ENCODE measurements at places on chromosomes 6 and 20.

GRCh38 chr6:56686429-56686828, 43.7 kb upstream of the DST start:
- DNase-seq, result no peak

- no peak for DNase-seq
These were observed 150.2 kb downstream of the TBC1D7 start for GRCh38 chr6:13178107-13178506.

- no peak for DNase-seq
These were observed 225.6 kb upstream of the MMS22L start for GRCh38 chr6:97508646-97509045.

- DNase-seq, result no peak
These were observed 664.7 kb downstream of the RFPL4B start for GRCh38 chr6:113011801-113012200.

GRCh38 chr6:55543633-55544309, 35.2 kb downstream of the HMGCLL1 start:
- DNase-seq, result no peak

- no peak for DNase-seq
These were observed 22.5 kb upstream of the HFE start for GRCh38 chr6:26064619-26065257.

DNA sequence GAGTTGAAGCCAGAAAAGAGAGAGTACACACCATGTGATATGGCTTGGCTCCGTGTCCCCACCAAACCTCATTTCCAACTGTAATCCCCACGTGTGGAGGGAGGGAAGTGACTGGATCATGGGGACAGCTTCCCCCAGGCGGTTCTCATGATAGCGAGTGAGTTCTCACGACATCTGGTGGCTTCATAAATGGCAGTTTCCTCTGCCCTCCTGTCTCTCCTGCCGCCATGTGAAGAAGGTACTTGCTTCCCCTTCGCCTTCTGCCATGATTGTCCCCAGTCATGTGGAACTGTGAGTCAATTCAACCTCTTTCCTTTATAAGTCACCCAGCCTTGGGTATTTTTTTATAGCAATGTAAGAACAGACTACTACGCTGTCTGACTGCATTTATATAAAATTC, 40.3 kb downstream of the TAF4 start:
- DNase-seq, result no peak

DNA sequence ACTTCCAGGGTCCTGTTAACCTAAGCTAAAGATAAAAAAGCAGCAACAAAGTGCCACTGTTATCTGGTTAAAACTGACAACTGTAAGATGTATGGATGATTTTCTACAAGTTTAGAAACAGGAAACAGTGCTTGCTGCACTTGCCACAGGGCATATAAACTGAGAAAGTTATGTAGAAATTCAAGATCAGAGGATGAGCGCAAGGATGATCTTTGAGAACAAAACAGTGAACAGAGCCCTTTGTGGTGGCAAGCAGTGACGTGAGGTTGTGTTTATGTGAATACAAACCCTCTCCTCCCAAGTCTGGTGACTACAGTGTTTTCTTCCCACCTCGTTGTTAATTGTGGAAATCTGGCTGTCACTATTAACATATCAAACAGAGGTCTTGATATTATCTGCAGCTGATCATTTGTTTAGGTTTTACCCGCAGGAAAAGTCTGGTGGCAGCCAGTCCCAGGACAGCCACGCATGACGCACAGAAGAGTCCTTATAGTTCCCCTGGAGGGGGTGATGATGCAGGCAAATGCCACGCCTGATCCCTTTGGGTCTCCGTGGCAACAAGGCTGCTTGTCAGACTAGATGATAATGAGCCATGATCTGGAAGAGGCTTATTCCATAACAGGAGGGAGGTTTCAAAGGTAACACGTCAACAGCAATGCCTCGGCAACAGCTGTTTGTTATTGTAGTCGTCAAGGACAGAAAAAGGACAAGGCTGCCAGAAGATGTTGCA, 43.1 kb upstream of the TNFAIP3 start:
- DNase-seq, result peak; percentile 47

- no peak for DNase-seq
These were observed 23.2 kb downstream of the CGA start for GRCh38 chr6:87071683-87072082.

DNA sequence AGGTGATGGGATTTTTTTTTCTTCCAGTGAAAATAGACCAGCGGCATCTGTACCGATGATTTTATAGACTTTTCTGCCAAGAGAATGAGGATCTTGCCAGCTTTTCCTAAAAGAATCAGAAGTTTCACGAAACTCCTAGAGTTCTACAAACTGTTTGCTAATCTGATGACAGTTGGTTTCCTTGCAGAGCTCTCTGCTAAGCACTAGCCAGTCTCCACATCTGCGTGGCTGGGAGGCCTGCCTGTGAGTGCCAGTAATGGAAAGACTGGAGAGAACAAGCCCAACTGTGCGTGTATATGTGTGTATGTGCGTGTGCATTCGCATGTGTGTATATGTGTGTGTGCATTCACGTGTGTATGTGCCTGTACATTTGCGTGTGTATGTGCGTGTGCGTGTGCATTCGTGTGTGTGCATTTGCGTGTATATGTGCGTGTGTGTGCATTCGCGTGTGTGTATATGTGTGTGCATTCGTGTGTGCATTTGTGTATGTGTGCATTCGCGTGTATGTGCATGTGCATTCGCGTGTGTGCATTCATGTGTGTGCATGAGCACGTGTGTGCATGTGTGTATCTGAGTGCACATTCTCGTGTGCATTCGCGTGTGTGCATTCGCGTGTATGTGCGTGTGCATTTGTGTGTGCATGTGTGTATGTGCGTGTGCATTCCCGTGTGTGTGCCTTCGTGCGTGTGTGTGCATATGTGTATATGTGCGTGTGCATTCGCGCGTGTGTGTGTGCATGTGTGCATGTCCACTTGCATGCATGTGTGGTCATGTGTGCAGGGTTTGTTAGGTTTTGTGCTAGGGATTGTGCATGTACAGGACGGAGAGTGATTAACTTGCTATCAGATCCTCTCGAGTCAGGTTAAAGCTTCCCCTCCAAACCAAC, 379.4 kb downstream of the TAF4 start:
- no peak for DNase-seq

GRCh38 chr6:44667668-44668390, 280.3 kb downstream of the CDC5L start:
- no peak for DNase-seq

- DNase-seq, result no peak
These were observed 60.4 kb downstream of the HMGCLL1 start for GRCh38 chr6:55518529-55519060.

DNA sequence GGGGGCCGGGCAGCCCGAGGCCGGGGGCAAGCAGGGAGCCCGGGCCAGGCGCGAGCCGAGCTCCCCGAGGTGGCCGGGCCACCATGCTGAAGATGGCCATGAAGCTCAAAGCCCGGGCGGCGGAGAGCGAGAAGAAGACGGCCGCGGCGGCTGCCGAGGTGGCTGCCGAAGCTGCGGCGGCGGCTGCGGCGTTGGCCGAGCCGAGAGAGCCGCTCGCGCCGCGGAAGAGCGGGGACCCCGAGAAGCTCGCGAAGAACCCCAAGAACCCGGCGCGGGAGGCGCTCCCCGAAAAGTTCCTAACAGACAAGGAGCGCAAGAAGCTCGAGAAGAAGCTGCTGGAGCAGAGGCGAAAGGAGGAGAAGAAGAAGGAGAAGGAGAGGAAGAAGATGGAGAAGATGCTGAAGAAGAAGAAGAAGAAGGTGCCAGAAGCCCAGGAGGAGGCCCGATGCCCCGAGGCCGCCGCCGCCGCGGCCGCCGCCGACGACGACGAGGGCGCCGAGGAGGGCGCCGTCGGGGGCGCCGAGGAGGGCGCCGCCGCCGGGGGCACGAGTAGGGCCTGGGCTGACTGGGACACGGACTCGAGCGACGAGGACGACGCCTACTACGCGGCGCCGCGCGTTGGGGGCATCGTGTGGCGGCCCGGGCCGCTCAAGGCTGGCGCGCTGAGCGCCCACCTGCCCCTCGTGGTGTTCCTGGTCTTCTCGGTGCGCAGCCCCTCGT, 37.4 kb downstream of the GNAS start:
- no peak for DNase-seq

DNA sequence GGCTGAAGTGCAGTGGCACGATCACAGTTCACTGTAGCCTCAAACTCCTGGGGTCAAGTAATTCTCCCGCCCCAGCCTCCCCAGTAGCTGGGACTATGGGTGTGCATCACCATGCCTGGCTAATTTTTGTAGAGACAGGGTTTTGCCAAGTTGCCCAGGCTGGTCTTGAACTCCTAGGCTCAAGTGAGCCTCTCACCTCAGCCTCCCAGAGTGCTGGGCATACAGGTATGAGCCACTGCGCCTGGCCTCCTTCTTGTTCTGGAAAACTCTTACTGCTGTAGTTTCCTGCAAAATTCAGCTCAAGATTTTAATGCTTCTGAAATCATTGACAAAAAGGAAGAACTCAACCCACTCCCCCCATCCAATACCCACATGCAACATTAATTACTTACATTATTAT, 21.9 kb upstream of the KCNG1 start:
- DNase-seq, result no peak

DNA sequence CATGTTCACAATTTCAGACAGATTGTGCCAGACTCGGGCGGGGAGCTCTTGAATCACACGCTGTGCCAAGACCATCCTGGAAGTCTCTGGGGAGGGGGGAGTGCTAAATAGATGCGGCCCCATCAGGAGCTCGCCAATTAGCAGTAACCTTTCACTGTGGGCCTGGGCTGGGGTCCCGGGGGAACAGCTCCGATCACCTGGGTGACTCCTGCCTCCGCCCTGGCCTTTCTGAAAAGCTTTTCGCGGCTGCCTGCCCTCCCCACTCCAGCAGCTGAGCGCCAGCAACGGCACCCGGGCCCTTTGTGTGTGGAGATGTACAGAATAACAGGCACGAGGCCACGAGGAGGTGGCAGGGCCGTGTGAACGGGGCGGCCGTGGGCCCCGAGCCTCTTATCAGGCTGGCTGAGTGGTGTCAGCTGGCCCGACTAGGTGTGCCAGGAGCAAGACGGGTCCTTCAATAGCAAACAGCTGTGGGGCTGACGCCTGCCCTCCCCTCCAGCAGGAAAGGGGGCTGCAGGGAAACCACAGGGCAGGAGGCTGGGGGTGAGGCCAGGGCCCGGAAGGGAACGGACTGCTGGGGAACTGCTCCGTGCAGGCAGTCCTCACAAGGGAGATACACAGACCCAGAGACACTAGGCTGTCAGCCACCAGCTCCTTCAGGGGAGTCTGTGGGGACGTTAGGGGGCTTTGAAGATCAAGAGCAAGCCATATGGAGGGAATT, 56.8 kb downstream of the NOL4L start:
- no peak for DNase-seq

- DNase-seq, result no peak
These were observed 49.1 kb downstream of the MAP3K7 start for GRCh38 chr6:90537723-90538258.

DNA sequence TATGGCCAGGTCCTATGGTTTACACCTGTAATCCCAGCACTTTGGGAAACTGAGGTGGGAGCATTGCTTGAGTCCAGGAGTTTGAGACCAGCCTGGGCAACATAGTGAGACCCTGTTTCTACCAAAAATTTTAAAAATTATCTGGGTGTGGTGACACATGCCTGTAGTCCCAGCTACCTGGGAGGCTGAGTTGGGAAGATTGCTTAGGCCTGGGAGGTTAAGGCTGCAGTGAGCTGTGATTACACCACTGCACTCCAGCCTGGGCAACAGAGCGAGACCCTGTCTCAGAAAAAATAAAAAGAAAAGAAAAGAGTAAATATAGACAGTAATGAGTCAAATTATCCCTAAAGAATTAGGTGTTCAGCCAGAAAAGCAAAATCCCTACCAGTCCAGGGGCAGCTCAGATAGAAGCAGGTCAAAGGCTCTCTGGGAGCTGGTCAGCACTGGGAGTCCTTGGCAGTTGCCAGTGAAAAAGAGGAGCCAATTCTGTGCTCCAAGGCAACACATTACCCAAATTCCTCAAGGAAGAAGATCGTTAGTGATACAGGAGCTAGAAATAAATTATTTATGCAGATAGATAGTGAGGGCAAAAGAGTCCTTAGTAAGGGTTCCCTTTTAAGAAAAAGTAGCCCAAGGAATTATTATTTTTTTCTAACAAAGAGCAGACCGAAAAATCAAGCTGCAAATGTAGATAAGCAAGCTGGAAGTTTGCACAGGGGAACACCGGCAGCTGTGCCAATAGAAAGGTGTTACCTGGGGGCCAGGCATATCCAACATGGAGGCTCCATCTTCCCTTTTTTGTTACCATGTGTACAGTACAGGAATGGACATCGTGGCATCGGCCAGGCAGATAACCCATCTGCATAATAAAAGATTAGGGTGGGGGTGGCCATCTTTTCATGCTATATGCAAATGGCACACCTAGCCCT, 31.4 kb upstream of the SEC63 start:
- no peak for DNase-seq

- no peak for DNase-seq
These were observed 506 bp downstream of the RGS17 start for GRCh38 chr6:153130515-153131036.

DNA sequence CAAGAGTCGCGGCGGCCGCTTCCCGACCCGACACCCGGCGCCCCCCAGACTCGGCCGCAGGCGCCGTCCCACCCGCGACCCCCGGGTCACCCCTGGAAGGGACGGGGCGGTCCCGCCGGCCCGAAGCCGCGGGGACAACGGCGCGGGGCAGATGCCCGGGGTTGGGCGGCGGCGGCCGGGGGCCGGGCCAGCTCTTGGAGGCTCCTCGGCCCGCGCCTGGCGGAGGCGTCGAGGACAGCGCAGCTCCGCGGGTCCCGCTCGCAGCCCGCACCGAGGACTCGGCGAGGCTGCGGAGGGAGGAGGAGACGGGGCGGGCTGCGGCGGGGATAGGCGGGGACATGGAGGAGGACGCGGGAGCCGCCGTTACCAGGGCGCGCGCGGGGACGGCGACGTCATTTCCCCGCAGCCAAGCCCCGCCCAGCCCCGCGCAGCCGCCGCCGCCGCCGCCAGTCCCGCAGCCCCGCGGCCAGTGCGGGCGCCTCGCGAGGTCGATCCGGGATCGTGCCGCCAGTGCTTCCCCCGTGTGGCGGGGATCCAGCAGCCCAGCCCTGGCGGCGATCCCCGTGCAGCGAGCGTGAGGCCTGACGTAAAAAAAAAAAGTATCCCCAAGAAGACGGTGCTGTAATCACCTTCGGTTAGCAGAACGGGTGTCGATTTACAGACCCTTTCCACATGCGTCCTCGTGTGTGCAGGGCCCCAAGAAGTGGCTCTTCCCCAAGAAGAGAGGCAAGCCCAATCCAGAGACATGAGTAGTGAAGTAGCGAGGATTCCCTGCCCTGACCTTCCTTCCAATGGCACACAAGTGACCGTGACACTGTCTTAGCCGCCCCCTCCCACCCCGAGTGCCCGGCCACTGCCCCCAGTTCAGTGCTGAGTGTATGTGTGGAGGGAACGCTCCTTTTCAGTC, at the start of gene FAM184A:
FAM184A (minus strand) TSS at position 289 of the 907 bp plus-strand sequence. CDS start 365 bp downstream, outside the sequence.
- peak; percentile 45 for DNase-seq

- DNase-seq, result no peak
These were observed at the start of gene ECT2L for GRCh38 chr6:138795809-138796603. Gene ECT2L (plus strand): TSS chr6:138796087. CDS start chr6:138813275, 17,188 bp downstream.

- DNase-seq, result no peak
These were observed 54.3 kb upstream of the IYD start for GRCh38 chr6:150314230-150315188.

GRCh38 chr6:128118401-128118800, 217.5 kb upstream of the THEMIS start:
- DNase-seq, result no peak

Measured in stimulated activated CD8-positive, alpha-beta memory T cell treated with anti-CD3 and anti-CD28 coated beads, Interleukin-12 subunit alpha, Interleukin-12 subunit beta, amount 100 ng/mL, for 4 hours (primary cell).